ENCODE measurements at places on chromosomes 4 and X.

- DNase-seq, result no peak
These were observed 2.4 kb upstream of the LOC101059915 start for GRCh38 chrX:71664889-71665491.

DNA sequence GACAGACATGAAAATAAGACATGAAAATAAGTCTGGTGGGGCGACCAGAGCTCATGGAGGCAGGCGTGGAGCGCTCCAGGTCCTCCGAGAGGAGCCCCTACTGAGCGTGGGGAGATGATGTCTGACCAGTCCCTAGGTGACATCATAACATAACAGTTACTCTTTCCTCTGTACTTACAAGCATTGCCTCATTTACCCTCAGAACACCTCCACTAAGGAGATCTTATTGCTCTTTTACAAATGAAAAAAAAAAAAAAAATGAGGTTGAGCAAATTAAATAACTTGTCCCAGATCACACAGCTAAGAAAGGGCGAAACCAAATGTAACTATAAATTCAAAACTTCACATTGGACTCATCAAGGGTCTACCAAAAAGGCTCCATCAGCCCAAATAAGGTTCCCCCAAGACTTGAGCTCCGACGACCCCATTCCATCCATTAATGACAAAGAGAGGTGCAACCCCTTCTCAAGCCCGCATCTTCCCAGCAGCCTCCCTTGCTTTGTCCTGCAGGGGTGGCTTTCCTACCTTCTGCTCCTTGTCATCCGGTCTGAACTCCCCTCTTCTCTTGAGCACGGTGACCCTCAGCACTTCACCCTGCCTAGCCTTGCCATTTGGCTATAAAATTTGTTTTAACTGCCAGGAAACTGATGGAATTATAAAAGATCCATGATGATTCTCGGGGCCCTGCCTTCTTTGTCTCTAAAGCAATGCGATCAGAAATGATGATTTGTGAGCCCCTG is 246.7 kb downstream of the DHX15 start:
- DNase-seq, result no peak

GRCh38 chr4:15434091-15434490 is 6.3 kb downstream of the C1QTNF7 start:
- DNase-seq, result no peak

DNA sequence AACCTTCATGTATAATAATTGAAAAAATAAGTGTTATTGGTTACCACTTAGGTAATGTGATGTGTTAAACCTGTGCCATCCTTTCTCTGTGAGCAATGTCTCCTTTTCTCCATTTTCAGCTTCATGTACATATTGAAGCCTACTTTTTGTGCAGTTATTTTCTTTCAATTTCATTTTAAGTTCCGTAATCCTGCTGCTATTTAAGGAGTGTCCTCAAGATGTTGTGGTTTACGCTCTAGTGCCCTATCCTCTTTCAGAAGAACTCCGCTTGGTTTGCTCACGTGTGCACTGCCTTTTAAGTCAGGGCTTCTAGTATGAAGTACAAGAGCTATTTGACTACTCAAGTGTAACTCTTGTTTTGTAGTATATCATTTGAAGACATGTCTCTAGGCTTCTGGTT is 2253.2 kb upstream of the TENM3 start:
- DNase-seq, result peak; percentile 57

- DNase-seq, result peak; percentile 42
These were observed 1849.7 kb downstream of the PCDH7 start for GRCh38 chr4:32569861-32570260.

Measured in common myeloid progenitor, CD34-positive (primary cell).